ENCODE measurements at places on chromosomes 6 and 20.

DNA sequence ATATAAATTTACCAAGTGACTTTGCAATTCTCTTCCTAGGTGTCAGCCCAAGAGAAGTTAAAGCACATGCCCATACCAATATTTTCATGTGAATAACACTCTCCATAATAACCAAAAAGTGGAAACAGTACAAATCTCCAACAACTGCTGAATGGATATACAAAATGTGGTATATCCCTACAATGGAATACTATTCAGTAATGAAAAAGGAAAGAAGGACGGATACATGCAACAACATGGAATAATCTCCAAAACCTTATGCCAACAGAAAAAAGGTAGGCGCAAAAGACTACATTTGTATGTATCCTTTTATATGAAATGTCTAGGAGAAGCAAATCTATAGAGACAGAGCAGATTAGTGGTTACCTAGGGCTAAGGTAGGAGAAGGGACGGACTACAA is 487.7 kb upstream of the ID4 start:
- DNase-seq = no peak

- peak; percentile 71 for DNase-seq
These were observed 8.7 kb upstream of the CCN5 start for GRCh38 chr20:44706301-44707017.

DNA sequence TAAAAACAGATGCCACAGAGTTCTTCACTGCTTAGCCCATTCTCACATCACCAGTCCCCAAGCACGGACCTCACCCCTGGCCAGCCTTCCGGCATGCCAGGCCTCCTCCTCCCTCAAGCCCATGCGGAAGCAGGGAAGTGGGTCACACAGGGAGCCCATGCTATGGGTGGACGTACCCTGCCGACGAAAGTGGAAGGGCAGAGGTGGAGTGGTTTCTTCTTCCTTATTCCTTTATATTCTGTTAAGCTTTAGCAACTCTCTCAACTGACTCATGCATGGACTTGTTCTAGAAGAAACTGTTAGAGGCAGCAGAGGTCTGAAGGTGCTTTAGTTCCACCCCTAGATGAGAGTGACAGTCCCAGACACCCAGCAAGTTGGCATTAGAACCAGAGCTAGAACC is 118.6 kb downstream of the LY86 start:
- DNase-seq = no peak

GRCh38 chr6:10048370-10049297 is 366.2 kb downstream of the TFAP2A start:
- DNase-seq = no peak

GRCh38 chr6:99270826-99271225 is 78.6 kb downstream of the FAXC start:
- no peak for DNase-seq

DNA sequence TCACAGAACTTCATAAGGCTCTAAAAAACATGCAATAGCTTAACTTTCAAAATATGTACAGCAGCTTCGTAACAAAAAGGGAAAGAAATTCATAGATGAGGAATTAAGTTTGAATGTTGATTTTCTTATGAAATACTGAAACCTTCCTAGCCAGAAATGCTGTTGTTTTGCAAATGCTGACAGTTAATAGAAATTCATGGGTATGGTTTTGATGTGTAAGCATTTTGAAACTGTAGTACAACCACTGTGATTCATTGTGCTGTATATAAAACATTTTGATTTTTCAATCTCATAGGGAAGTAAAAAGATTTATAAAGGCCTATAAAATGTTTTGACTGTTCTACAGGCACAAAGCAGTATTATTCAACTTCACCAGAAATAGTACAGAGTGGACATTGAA is 228.4 kb upstream of the EYS start:
- DNase-seq = no peak

GRCh38 chr6:84243240-84243639 is 15.8 kb upstream of the CEP162 start:
- DNase-seq = no peak

- no peak for DNase-seq
These were observed 38.6 kb upstream of the SLC23A2 start for GRCh38 chr20:5039889-5040288.

DNA sequence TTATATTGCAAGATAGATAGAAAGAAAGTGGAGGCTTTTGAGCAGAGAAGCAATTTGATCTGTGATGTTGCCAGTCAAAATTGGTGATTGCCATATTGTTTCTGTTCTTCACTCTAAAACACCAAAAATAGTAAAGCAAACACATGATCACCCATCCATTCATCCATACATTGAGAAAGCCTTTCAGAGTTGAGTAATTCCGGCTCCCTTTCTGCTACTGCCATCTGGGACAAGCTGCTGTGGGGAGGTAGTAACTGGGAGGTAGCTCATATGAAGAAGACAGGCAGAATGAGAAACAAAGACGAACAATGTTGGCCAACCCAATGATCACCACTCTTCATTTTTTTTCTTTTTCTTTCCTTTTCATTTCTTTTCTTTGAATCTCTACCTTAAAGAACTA is 51.1 kb upstream of the HBS1L start:
- DNase-seq = no peak

- DNase-seq = no peak
These were observed 26.4 kb downstream of the GDAP1L1 start for GRCh38 chr20:44273231-44274215.

GRCh38 chr6:13375360-13375878 is 47.1 kb upstream of the TBC1D7 start:
- no peak for DNase-seq

GRCh38 chr6:149969635-149970034 is 5.9 kb downstream of the ULBP1 start:
- DNase-seq = no peak

- no peak for DNase-seq
These were observed 132.6 kb upstream of the RAB32 start for GRCh38 chr6:146410851-146411595.

DNA sequence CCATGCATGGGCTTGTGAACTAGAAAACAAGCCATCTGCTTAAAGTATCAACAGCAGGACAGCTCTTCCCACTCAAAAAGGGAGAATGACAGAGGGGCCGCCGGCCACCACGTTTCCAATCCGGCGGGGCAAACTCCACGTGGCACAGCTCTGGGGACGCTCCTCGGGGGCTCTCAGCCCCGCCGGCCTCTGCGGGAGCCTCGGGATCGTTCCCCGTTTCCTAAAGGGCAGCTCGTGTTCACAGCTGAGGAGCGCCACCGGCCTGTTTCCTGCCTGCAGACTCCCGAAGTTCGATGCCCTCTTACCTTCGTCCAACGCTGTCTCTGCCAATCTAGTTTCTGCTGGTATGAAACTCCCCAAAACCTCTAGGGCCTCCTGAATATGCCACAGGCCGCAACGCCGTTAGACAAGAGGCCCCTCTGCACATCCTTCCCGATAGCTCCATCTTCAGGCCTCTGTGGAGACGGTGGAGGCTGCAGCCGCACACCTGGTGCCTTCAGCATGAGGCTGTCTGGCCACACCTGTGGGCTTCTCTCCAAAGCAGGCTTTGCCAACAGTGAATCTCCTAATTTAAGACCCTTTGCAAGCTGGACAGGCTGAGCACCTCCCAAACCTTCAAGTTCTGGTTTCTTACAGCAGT is 46.5 kb downstream of the KCNQ2 start:
- DNase-seq = no peak

- DNase-seq = no peak
These were observed 1.4 kb upstream of the CHD6 start for GRCh38 chr20:41619360-41620100.

DNA sequence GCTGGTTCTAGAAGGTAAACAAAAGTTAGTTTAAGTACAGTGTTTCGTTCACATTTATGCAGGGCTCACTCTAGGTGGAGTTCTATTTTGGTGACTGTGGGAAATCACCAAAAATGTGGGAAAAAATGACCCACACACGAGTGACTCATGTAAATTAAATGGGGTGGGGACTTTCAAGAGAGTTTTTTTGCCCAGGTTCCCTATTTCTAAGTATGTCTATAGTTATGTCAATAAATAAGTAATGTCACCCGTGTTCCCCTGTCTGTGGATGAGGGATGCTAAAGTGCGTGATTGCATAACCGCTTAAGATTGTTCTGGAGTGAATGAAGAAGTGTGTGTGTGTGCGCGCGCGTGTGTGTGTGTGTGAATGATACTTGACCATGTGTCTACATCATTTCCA is 69.1 kb downstream of the MYB start:
- DNase-seq = no peak

- no peak for DNase-seq
These were observed 36.7 kb upstream of the CHD6 start for GRCh38 chr20:41654884-41655283.

DNA sequence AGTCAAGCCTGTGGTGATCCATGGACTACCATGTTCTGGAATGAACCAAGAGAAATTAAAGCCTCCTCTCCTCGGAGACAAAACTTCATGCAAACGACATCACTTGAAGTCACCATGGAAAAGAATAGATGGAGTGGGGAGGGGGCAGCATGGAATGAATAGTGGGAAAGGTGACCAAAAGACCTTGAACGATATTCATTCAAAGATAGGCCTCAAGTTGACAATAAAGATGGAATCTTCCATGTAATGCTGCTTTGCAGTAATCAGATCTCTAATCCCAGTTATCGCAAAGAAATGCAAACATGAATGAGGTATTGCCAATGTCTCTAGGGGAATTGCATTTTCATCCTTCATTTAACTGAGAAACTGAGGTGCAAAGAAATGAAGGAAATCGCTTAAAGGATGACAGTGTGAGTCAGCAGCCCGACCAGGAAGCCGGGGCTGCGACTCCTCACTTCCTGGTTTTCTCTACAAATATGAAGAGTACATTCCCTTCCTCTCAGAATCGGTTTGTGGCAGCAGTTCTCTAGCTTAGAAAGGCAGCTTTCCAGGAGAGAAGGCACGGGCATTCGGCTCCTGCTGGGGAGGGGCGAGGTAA is 65.6 kb upstream of the RREB1 start:
- peak; percentile 47 for DNase-seq

- DNase-seq = no peak
These were observed 200.7 kb upstream of the BMP2 start for GRCh38 chr20:6566821-6567220.

DNA sequence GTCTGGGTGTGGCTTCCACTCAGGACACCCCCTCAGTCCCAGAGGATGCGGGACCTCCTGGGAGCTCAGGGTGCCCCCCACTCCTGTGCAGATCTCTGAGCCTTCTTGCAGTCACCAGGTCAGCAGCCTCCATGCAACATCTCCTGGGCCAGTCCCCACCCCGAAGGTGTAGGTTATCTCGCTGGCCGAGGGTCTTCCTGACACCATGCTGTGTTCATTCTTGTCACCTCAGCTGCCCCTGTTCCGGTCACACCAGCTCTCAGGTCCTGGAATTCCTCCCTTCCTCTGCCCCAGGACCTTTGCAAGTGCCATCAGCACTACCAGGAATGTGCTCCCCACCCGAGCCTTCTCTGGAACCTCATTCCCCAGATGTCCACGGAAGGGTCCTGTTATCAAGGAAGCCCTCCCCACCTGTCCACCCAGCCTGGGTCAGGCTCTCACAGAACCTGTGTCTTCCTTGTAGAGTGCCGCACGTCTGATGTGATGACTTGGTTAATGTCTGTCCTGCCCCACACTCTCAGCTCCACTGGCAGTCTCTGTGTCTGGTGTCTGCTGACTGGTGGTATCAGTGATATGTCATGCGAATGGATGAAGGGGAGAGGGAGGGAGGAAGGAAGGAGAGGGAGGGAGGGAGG is 329.6 kb downstream of the TAF4 start:
- no peak for DNase-seq

- DNase-seq = no peak
These were observed 116.9 kb downstream of the PFDN4 start for GRCh38 chr20:54324652-54325285.

DNA sequence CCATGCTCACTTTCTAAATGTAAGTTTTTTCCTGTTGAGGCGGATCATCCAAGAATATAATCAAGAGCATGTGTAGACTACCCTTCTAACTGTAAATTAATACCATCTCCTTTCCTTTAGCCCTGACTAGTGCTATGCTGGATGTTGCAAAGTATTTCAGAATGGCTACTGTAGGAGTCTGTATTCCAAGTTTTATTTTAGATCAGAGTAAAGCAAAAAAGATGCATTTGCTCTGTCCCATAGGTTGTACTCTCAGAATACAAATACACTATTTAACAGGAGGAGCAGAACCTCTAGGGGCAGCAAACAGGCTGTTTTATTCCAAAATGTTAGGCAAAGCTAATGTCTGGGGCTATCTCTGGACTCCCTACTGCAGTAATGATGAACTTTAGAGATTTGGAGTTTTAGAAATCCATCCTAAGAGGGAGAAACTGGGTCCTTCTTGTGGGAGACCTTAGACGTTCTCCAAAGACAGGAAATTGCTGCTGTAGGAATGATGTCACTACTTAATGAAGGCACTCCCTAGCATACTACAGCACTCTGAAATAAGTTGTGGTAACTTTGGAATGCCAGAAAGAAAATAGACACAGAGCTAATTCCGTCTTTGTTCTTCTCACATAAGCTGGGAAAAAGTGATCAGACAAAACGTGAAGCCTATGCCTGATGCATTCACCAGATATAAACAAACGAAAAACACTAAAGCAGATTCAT is 392.4 kb upstream of the HS3ST5 start:
- no peak for DNase-seq

- no peak for DNase-seq
These were observed 56.5 kb downstream of the PLEKHG1 start for GRCh38 chr6:150656156-150656555.

DNA sequence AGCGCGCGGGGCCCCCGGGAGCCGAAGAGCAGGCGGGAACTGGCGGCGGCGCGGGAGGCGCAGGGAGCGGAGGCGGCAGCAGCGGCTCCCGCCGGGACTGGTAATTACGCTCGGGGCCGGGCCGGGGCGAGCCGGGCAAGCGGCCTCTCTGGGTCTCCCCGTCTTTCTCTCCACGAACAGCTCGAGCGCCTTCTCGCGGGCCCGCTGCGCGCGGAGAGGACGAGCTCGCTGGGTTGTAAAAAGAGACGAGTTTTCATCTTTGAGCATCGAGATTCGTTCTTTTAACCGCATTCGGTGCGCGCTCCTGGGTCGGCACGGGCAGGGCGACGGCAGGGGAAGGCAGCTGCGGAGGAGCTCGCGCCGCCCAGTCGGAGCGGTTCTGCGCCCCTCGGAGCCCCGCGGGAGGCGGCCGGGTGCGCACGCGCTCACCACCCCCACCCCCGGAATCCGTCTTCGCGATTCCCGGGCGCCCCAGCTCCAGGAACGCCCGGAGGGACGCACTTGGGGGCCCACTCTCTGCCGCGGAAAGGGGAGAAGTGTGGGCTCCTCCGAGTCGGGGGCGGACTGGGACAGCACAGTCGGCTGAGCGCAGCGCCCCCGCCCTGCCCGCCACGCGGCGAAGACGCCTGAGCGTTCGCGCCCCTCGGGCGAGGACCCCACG is 38.0 kb downstream of the YTHDF1 start:
- DNase-seq = no peak

DNA sequence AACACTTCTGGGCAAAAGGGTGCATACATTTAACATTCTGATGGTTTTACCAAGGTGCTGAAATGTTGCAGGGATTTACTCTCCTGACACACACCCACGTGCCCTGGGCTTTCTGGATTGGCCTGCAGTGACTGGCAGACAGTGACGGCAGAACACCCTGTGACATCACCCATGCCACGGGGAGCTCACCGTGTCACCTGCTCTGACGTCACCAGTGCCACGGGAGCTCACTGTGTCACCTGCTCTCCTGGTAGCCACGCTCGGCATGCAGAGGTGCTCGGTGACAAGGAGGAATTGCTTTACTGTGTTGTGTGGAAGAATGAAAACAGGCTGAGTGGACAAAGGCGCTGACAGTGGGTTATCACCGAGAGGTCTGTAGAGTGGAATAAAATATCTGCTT is 99.3 kb downstream of the RAMACL start:
- no peak for DNase-seq
